ENCODE measurements at places on chromosomes 1 and 21.
A peak's percentile ranks its signal among the peaks of the same experiment; 100 is the strongest.

GRCh38 chr1:183039985-183040447 lies 16.8 kb downstream of the LAMC1 start:
- peak; percentile 71 for DNase-seq

GRCh38 chr1:246760422-246761347 lies 36.5 kb downstream of the SCCPDH start:
- no peak for DNase-seq

DNA sequence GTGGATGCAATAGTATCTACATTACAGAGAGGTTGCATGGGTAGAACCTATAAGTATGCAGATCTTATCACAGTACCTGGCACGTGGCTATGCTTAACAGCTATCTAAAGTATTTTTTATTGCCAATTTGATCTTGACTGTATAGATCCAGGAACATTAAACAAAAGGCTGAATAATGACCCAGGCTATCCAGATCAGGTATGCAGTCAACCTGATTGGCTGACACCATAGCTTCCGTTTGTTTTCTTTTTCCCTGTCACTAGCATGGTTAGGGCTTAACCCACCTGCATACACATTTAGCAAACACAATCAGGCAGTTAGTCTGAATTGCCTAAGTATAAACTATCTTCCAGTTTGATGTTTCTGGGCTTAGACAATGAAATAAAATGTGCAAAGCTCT lies 264.9 kb upstream of the PLXNA2 start:
- no peak for DNase-seq

GRCh38 chr21:33362044-33362555 lies 37.3 kb downstream of the IFNAR1 start:
- peak; percentile 88 for DNase-seq

DNA sequence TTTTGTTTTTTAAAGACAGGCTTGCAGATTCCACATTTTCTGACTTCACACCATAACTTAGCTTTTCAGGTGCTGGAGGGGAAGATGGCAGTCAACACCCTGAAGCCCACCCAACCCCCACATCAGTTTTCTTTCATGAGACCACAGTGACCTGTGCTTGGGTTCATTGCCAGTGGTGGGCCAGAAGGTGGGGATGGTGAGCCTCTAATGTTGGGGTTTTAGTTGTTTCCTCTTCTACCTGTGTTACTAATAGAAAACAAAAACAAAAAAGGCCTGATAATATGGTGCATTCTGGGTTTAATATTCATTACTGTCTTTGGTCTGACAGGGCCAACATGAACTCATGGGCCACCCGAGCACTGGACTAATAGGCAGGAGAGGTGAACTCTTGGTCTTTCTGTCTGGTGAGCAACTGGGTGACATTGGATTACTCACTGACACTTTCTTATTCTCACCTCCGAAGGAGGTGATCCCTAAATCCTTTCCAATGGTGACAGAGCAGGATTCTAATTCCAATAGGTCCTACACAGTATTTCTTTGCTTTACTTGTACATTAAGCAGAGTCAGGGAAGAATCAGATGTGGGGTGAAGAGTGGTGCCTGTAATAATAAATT lies 132.8 kb downstream of the CLIC6 start:
- no peak for DNase-seq

DNA sequence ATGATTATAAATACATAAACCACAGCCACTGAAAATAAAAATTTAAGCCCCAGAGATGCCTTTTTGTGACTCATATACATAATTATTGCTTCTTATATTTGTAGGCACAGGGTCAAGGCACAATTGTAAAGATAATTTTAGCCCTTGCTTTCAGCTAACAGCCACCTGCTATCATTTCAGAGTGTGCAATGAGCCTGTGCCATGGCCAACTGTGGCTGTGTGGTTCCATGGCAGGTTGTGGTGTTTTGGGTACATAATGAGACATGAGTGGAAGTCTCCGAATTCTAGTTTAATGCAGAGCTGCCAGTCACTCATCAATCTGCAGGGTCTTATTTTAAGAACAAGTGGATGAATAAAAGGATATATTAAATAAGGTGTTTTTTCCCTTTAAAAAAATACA lies 346.9 kb upstream of the SNX7 start:
- no peak for DNase-seq

- no peak for DNase-seq
These were observed 139.7 kb upstream of the ETV3 start for GRCh38 chr1:157277913-157278312.

All from Kasumi-1 (cell line).